Activated CD4-positive, alpha-beta T cell treated with anti-CD3 and anti-CD28 coated beads, Interleukin-2, amount 10 ng/mL, durations not matched to agents 7 days and 5 days (primary cell): ENCODE measurements at places on chromosomes 5 and 9.
A peak's percentile ranks its signal among the peaks of the same experiment; 100 is the strongest.

- DNase-seq = no peak
- no peak overlapping the region for H3K4me3 ChIP-seq
- no peaks in the 10 kb centered on the region for H3K4me1 ChIP-seq
- H3K36me3 ChIP-seq = no peaks in the 10 kb centered on the region
Measured at GRCh38 chr9:134598884-134599245, 42.7 kb upstream of the COL5A1 start.

GRCh38 chr5:178360926-178361235 lies 128.3 kb upstream of the PHYKPL start:
- H3K27ac ChIP-seq = no peak overlapping the region
- peaks cover 16% of the 10 kb centered on the region for H3K27me3 ChIP-seq
- no peaks in the 10 kb centered on the region for H3K36me3 ChIP-seq
- H3K4me1 ChIP-seq = no peaks in the 10 kb centered on the region
- H3K4me3 ChIP-seq = no peak overlapping the region

DNA sequence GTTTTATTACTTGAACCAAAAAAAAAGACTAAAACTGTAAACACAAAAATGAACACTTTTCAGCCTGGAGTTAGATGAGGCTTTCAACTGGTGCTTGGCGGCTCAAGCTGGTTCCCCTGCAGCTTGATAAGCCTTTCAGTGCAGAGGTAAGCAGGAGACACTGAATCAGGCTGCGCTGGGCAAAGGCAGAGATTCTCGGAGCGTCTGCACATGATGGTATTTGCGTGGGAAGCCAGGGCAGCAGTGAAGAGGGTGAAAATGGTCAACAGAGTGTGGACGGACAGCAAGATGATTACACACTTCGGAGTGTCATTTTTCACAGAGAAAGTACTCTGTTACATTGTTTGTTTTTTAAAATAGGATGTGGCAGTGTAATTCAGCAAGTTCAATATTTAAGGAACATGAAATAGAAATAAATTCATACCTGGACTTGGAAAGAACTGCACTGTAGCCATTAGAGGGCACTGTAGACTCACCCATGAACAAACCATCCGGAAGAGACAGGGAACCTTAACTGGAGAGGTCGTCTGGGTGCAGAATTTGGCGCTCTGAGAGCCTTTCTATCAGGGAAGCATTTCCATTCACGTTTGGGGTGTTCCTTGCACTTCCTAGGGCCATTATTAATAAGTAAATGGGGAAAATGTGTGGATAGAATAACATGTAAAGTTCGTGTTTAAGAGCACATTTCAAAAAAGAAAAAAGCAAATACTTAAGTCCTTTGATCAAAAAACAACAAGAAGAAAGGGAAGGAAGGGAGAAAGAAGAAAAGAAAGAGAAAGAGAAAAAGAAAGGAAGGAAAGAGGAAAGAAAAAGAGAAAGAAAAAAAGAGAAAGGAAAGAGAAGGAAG lies 69.8 kb downstream of the ICE1 start:
- peak overlapping the region; percentile 15 for H3K4me3 ChIP-seq
- peak overlapping the region; percentile 65 for H3K27ac ChIP-seq
- peak; percentile 63 for DNase-seq

DNA sequence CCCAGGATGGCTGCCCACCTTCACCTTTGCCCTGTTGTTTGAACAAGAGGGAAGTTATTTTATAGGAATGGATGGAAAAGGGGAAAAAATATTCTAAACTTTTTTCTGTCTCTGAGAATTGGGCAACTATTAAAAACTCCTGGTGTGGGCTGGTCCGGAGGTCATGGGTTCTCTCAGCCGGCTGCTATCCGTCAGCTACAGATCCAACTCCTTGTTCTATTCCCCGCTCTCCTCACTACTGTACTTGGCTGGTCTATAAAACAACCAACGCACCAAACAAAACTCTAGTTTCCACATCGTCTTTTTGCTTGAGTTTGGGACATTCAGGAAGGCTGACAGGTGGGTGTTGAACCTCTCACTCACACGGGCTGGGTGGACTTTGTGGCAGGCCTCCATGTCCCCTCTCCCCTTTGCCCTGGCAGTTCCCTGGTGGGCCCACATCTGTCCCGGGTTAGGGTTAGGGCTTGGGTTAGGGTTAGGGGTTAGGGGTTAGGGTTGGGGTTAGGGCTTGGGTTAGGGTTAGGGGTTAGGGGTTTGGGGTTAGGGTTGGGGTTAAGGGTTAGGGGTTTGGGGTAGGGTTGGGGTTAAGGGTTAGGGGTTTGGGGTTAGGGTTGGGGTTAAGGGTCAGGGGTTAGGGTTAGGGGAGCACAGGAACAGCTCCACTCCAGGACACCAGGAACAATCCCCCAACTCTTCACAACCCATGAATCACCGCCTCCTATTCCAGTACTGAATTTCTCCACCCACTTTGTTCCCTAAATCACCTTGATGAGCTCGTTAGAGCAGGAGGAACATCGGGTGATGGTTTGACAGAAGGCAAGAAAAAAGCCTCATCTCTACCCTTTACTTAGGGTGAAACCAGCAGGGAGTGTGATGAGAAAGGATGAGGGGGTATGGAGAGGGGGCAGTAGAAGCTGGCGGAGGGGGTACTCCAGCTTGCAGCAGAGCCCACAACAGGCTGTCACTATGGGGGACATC lies 302.1 kb upstream of the IRX4 start:
- no peaks in the 10 kb centered on the region for H3K4me1 ChIP-seq
- no peaks in the 10 kb centered on the region for H3K27me3 ChIP-seq
- H3K36me3 ChIP-seq = no peaks in the 10 kb centered on the region
- no peak overlapping the region for H3K27ac ChIP-seq

DNA sequence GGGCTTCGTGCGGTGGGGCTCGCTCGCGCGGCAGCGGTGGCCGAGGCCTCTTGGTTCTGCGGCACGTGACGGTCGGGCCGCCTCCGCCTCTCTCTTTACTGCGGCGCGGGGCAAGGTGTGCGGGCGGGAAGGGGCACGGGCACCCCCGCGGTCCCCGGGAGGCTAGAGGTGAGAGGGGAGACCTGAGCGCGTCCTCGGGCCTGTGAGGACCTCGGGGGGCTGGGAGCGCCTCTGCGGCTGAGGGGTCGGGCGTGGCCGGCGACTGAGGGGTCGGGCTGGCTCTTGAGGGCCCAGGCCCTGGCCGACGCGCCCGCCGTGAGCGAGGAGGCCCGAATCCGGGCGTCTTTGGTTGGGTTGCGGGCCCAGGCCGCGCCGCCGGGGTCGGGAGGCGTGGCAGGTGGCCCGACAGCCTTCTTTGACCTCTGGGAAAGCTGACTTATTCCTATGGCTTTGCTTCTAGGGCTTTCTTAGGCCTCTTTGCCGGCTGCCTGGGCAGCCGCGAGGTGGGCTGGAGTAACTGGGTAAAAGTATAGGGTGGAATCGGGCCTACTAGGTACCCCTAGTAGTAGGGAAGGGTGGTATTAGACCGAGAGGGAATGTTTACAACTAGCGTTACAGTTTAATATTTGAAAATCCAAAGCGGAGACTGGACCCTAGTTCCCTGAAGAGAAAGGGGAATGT lies at the start of gene CANX:
TSS of gene CANX (plus strand) at position 33 of the 681 bp plus-strand sequence. CDS start 6,715 bp downstream, outside the sequence.
- DNase-seq = no peak
- peak within 1 kb of the TSS; percentile 99 for H3K4me3 ChIP-seq
- H3K27ac ChIP-seq = peak within 1 kb of the TSS; percentile 100
- H3K4me1 ChIP-seq = peaks cover 53% of the 10 kb centered on the region
- peaks cover 32% of the 10 kb centered on the region for H3K36me3 ChIP-seq

- peaks cover 3% of the 10 kb centered on the region for H3K36me3 ChIP-seq
- peaks cover 31% of the 10 kb centered on the region for H3K4me1 ChIP-seq
- DNase-seq = no peak
Measured at GRCh38 chr9:127927988-127928675, 2.4 kb downstream of the PIP5KL1 start.

DNA sequence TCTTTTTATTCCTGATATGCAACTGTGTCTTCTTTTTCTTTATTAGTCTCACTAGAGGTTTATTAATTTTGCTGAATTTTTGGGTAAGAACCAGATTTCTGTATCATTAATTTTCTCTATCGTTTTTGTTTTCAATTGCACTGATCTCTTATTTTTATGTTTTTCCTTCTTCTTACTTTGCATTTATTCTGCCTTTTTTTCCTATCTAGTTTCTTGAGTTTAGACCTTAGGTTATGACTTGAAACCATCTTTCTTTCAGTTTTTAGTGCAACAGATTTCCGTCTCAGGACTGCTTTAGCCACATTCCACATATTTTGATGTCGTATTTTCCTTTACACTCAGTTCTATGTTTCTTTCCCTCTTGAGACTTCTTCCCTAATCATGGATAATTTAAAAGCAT lies 56.6 kb downstream of the IARS1 start:
- no peak overlapping the region for H3K4me3 ChIP-seq
- DNase-seq = no peak
- no peaks in the 10 kb centered on the region for H3K27me3 ChIP-seq
- no peak overlapping the region for H3K27ac ChIP-seq
- H3K36me3 ChIP-seq = peaks cover 56% of the 10 kb centered on the region

- H3K36me3 ChIP-seq = no peaks in the 10 kb centered on the region
- H3K27ac ChIP-seq = no peak overlapping the region
- H3K4me1 ChIP-seq = no peaks in the 10 kb centered on the region
- no peak for DNase-seq
Measured at GRCh38 chr9:88745276-88746001, 210.5 kb downstream of the NXNL2 start.

- no peak overlapping the region for H3K27ac ChIP-seq
- H3K36me3 ChIP-seq = peaks cover 31% of the 10 kb centered on the region
- H3K4me1 ChIP-seq = no peaks in the 10 kb centered on the region
- H3K27me3 ChIP-seq = no peaks in the 10 kb centered on the region
- no peak overlapping the region for H3K4me3 ChIP-seq
Measured at GRCh38 chr9:114878879-114879564, 51.4 kb downstream of the TNFSF8 start.

- H3K27ac ChIP-seq = no peak overlapping the region
- DNase-seq = peak; percentile 12
- peak overlapping the region; percentile 95 for H3K4me3 ChIP-seq
- peaks cover 65% of the 10 kb centered on the region for H3K27me3 ChIP-seq
- peaks cover 1% of the 10 kb centered on the region for H3K36me3 ChIP-seq
Measured at GRCh38 chr9:95506428-95506677, 10.4 kb downstream of the PTCH1 start.

- DNase-seq = no peak
- no peaks in the 10 kb centered on the region for H3K36me3 ChIP-seq
- H3K27ac ChIP-seq = no peak overlapping the region
- H3K4me1 ChIP-seq = no peaks in the 10 kb centered on the region
- no peak overlapping the region for H3K4me3 ChIP-seq
- H3K27me3 ChIP-seq = no peaks in the 10 kb centered on the region
Measured at GRCh38 chr9:107933097-107933496, 443.5 kb upstream of the KLF4 start.

- DNase-seq = no peak
- H3K4me1 ChIP-seq = peaks cover 4% of the 10 kb centered on the region
- no peaks in the 10 kb centered on the region for H3K36me3 ChIP-seq
- H3K27me3 ChIP-seq = peaks cover 3% of the 10 kb centered on the region
- no peak overlapping the region for H3K4me3 ChIP-seq
- no peak overlapping the region for H3K27ac ChIP-seq
Measured at GRCh38 chr5:68464424-68464823, 248.9 kb downstream of the PIK3R1 start.

DNA sequence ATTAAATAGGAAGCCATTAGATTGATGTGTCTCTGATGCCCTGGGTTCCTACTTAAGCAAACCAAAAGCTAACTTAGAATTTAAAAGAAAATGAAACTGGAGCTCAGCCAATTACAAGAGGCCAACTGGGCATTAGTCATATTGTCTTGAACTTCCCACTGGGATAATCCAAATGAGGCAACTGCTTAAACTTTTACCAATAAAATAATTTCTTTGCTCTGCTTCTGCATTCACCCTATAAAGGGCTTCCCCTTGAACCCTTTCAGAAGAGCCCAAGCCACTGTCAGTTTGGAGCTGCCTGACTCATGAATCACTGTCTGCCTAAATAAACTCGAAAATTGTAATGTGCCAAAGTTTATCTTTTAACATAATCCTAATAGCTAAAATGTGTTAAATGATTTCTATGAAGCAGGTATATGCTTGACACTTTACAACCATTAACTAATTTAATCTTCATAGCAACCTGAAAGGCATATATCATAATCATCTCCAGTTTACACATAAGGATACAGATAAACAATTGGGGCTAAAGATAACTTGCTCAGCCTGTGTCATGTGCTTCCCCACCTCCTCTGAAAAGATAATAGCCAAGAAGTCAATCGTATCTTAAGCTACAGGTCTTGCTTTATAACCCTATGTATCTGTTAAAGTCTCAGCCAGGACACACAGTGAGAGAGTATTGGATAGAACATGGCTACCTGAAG lies 11.5 kb downstream of the GPR150 start:
- H3K27ac ChIP-seq = peak overlapping the region; percentile 96
- H3K27me3 ChIP-seq = peaks cover 3% of the 10 kb centered on the region
- H3K4me3 ChIP-seq = no peak overlapping the region

GRCh38 chr5:143318833-143319232 lies 84.7 kb downstream of the NR3C1 start:
- no peaks in the 10 kb centered on the region for H3K27me3 ChIP-seq
- peaks cover 17% of the 10 kb centered on the region for H3K4me1 ChIP-seq
- no peak overlapping the region for H3K27ac ChIP-seq
- DNase-seq = no peak
- peaks cover 33% of the 10 kb centered on the region for H3K36me3 ChIP-seq
- H3K4me3 ChIP-seq = no peak overlapping the region

DNA sequence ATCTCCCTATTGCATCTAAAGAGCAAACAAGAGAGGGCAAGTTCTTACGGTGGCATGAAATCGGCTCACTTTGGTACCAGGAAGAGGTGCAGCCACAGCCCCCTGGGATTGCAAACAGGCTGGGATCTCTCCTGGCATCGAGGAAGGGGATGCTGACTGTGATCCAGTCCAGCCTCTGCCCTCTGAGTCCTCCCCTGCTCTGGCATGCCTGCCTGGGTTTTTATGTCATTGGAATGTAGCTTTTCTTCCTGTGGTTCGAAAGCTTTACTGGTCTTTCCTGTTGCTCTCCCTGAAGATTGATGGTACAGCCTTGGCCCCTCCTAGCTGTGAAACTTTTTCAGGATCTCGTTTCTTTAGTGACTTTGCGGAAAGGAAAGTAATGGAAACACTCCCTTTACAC lies 6.6 kb downstream of the SLC46A2 start:
- H3K4me1 ChIP-seq = no peaks in the 10 kb centered on the region
- H3K27ac ChIP-seq = no peak overlapping the region
- no peak for DNase-seq
- no peaks in the 10 kb centered on the region for H3K36me3 ChIP-seq

DNA sequence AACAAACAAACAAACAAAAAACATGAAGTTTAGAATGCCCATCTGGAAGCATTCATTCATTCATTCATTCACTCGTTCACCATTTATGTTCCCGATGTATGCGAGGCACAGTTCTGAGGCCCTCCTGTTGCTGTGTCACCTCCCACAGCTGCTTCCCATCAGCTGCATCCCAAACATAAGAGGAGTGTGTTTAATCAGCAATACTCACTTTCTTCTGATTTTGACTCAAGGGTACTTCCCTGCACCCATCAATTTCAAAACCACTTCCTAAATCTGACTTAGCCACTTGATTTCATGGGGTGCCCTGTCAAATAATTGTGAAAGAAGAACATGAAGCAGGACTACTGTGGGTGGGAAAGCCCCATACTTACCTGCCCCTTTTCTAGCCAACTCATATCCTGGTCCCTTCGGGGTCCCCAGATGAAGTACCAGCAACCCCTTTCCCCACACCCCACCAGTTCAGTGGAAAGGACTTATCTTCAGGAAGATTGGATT lies 128.0 kb upstream of the IL12B start:
- H3K36me3 ChIP-seq = no peaks in the 10 kb centered on the region
- H3K4me3 ChIP-seq = no peak overlapping the region
- H3K27me3 ChIP-seq = peaks cover 67% of the 10 kb centered on the region
- H3K4me1 ChIP-seq = peaks cover 39% of the 10 kb centered on the region
- H3K27ac ChIP-seq = no peak overlapping the region
